LHCN-M2 (cell line): ENCODE measurements at places on chromosomes 7 and 10.

DNA sequence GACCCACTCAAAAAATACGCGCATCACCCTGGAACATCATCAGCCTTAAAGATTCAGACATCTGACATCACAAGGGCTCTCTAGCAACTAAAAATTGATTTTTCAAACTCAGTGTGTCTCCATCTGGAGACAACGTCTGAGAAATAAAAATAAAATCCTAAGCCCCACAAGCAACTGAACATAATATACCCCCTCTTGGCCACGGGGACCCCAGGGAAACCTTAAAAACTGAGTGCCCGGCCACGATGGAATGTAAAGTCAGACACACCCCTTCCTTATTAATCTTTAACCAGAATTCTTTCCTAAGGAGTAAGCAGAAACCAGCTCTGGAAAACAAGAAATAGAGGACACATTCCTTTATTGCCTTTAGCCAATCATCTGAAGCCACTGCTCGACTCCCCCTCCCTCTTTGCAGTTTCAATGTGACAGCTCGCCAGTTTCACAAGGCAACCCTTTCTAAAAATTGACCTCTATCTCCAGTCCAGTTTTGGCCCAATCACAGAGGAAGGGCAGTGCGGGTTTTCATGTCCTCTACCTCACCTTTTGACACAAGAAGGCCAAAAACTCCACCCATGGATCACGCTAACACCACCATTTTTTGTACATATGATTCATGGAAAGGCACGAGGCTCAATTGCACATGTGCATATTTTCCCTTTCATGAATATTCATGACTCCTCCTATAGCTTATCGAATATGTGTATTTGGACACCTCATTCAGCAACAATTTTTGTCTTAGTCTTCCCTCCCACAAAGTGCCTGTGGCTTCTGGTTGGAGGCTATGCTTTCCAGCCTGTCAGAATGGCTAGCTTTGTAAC is 24.2 kb downstream of the IFIT3 start:
- DNase-seq = peak; percentile 98

DNA sequence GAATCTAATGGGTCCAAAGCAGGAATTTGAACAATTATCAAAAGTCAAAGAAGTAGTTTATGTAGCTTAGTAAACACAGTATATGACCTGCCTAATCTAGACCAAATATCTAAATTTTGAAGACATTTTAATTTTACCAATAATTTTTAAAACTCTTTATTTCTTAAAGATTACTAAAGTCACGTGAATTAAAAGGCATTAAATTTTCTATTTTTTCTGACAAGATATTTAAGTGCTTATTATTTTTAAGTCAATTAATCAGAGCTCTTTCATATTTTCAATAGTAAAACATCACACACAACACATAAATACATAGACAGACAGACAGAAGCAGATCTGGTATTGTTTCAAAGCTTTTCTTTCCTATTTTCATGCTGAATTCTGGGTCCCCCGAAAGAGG is 89.5 kb downstream of the ZNF467 start:
- no peak for DNase-seq

DNA sequence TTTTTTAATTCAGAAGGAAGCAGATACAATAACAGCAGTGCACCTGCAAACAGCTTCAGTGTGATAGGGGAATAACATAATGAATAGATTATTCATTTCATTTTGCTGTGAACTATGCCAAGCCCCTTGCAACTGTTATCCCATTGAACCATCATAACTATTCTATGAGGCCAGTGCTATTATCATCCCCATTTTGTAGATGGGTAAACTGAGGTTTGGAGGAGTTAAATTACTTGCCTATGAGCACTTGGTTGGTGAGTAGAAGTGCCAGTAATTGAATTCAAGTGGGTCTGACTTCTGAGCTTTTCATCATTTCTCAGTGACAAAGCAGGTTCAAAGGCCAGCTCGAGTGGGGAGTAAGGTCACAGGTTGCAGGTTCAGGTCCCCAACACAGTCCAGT is 16.8 kb upstream of the XPNPEP1 start:
- no peak for DNase-seq

DNA sequence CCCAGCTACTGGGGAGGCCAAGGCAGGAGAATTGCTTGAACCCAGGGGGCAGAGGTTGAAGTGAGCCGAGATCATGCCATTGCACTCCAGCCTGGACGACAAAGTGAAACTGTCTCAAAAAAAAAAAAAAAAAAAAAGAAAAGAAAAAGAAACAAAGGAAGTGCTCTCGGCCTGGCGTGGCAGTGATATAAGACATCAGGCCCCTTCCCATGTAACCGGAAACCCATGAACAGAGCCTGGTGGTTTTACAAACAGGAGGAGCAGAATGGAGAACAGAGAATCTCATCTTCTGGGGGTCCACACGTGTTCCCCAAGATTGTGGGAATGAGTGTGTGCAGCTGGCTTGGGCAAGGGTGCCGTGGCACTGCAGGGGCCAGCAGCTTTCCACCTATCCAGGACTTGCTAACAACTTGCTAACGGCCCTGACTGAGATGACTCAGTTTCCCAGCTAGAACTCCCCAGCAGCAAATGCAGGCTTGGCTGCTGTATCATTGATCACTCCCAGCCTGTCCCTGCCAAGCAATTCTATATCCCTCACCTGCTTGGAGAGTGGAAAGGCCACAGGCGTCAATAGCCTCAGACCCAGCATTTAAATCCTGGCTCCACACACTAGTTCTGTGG is 103.0 kb downstream of the COL26A1 start:
- no peak for DNase-seq

DNA sequence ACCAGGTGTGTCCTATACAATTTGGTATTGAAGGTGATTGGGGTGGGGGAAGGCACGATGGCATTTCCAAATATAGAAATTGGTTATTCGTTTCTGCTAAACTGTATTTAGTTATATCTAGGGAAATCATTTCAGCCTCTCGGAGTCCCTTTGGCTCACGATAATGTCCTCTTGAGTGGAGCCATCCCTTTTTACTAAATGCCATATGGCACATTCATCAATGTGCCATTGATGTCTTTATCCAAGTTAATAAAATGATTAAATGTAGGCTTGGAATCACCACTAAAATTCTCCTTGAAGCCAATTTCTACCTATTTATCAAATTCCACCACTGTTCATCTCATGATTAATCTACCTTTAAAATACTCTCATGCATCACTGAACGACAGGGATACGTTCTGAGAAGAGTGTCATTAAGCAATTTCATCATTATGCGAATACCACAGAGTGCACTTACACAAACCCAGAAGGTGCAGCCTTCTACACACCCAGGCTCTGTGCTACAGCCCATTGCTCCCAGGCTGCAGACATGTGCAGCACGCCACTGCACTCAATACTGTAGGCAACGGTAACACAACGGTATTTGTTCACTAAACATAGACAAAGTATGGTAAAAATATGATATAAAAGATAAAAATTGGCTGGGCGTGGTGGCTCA is 219.2 kb upstream of the C7orf33 start:
- no peak for DNase-seq

DNA sequence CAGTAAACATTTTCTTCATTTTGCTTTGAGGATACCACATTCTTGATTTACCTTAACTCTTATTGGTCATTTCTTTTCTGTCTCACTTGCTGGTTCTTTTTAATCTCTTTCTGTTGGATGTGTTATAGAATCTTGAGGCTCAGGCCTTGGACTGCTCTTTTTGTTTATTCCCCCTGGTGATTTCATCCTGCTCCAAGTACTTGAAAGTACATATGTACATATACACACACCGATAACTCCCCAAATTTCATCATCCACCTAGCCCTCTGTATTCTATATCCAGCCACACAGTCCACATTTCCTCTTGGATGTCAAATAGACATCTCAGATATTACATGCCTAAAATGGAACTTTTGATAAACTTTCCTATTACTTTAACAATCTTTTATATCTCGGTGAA is 7.5 kb downstream of the ZNF518A start:
- DNase-seq = no peak

DNA sequence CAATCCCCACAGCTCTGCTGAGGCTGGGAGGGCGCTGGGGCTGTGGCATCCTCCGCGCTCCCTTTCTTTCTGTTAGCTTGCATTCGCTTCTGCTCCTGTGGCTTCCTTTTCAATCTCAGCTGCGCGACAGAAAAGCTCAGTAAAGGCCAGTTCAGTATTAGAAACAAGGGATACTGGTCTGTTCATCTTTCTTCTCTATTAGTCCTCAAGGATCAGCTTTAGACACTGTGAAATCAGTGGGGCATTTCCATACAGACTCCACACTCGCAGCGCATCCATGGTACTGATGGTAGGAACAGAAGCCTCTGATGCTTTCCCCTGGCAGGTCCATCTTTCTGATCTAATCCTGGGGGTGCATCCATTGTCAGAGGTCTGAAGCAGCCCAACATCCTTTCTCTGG is 163.7 kb downstream of the LYZL1 start:
- no peak for DNase-seq

DNA sequence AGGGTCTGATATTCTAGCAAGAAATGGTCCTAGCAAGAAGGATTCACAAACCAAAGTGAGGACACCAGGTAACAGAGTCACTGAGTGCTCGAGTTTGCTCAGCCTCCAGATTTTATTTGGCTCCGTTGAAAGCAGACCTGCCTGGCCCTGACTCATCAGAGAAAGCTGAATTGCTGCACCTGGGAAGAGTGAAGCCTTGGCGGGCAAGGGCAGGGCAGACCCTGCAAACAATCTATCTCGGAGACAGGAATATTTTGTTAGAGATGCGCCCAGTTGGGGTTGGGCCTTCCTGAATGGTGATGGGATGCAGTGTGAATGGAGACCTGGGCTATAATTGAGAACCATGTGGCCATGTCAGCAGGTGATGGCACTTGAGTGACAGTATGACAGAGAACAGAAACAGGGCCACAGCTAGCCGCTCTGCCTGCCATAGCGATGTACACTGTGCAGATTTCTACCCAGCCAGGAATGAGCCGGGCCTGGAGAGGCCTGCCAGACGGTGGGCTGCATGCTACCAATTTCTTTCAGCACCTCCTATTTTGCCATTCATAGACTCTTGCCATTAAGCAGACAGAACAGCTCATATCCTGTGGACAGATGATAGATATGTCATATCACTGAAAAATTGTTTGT is 744.2 kb downstream of the LRMDA start:
- no peak for DNase-seq

GRCh38 chr7:133436014-133436428 is 183.1 kb downstream of the EXOC4 start:
- DNase-seq = peak; percentile 88

DNA sequence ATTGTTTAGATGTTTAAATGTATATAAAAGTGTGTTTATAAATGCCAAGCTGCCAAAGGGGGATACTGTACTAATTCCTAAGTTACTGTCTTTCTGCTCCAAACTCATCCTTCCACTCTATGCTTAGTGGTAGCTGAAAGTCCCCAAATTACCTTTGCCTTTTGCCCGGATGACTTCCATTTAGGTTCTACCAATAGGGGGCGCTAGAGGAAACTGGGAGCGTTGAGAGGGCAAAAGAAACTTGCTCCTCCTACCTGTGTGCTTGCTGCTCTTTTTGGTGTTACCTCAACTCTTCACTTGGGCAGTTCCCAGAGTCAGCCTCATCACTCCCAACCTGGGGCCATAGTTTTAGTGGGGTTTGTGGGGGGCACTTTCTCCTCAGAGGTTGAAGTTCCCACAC is 5.9 kb upstream of the OR2A25 start:
- no peak for DNase-seq

DNA sequence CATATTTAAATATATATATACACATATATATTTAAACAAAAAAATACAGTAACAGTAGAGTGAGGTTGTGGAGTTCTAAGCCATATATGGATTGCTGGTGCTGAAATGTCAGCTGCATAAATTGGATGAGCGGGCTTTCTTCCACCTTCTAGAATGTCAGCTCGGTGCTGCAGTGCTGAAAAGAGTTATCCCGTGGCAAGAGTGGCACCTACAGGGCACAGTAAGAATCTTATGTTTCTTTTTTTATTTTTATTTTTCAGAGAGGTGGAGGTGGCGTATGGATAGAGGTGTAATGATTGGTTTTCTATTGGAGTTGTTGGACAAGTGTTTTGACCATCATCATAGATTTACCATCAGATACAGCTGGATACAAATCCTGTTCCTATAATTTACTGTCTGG is 86.2 kb upstream of the DYNC1I1 start:
- DNase-seq = peak; percentile 73

- no peak for DNase-seq
These were observed 217.9 kb downstream of the OTUD1 start for GRCh38 chr10:23656735-23657134.

- DNase-seq = no peak
These were observed 498.1 kb downstream of the MAGI2 start for GRCh38 chr7:78955329-78955728.

DNA sequence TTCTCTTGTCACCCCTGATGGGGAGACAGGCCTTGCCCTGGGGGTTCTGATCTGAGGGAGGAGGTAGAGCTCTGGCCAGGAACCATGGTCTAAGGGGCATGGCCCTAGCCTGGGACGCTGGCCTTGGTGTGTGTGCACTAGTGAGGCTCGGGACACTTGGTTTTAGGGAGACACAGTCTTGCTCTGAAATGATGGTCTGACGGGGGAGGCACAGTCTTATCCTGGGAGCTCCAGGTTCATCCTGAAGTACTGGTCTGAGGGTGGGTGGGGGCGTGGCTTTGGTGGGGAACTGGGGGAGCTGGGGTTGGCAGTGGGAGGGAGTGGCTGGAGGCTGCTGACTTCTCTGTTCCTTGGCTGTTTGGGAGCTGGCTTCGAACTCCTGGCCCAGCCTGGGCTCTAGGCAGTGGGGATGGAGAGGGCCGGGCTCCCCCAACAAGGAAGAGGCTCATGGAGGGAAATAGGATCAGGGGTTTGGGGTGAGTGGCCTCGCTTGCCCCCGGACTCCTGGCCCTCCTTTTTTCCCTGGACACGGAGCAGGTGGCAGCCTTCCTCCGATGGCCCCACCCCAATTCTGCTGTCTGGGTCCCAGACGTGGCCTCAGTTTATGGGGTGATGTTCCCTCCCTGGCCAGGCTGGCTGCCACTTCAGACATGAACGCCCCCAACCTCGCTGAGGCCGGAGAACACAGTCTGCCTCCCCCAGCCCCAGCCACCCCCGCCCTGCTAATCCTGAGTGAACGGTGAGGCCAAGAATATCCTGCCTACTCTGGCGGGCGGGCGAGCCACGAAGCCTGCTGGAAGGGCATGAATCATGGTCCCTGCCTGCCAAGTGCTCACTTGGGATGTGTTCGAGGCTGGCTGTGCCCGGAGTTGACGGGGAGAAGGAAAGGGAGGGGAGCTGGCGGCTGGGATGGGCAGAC is 43.5 kb downstream of the TMEM270 start:
- DNase-seq = peak; percentile 49

GRCh38 chr10:50421026-50421719 is 169.9 kb upstream of the ASAH2 start:
- DNase-seq = peak; percentile 41
